ENCODE measurements at places on chromosomes 5 and 9.

GRCh38 chr9:37667706-37668105, 17.0 kb downstream of the FRMPD1 start:
- no peak for DNase-seq

DNA sequence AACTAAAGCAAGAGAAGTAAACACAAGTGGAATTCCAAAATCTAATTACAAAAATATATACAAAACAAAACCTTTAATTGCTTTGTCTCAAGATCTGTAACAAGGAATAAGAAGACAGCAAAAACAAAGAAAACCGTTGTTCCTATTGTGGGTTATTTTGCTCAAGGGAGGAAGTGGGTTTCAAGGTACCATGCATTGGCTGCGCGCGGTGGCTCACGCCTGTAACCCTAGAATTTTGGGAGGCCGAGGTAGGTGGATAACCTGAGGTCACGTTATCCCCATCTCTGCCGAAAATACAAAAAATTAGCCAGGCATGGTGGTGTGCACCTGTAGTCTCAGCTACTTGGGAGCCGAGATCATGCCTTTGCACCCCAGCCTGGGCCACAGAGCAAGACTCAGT, 12.1 kb upstream of the IQGAP2 start:
- DNase-seq = no peak

GRCh38 chr9:36948051-36948450, 86.0 kb downstream of the PAX5 start:
- DNase-seq = no peak

GRCh38 chr5:110441035-110441434, 285.4 kb downstream of the TMEM232 start:
- DNase-seq = no peak

GRCh38 chr5:109452661-109453060, 42.9 kb upstream of the PJA2 start:
- no peak for DNase-seq

- DNase-seq = no peak
Measured at GRCh38 chr5:97134634-97135033, 7.8 kb downstream of the LIX1 start.

DNA sequence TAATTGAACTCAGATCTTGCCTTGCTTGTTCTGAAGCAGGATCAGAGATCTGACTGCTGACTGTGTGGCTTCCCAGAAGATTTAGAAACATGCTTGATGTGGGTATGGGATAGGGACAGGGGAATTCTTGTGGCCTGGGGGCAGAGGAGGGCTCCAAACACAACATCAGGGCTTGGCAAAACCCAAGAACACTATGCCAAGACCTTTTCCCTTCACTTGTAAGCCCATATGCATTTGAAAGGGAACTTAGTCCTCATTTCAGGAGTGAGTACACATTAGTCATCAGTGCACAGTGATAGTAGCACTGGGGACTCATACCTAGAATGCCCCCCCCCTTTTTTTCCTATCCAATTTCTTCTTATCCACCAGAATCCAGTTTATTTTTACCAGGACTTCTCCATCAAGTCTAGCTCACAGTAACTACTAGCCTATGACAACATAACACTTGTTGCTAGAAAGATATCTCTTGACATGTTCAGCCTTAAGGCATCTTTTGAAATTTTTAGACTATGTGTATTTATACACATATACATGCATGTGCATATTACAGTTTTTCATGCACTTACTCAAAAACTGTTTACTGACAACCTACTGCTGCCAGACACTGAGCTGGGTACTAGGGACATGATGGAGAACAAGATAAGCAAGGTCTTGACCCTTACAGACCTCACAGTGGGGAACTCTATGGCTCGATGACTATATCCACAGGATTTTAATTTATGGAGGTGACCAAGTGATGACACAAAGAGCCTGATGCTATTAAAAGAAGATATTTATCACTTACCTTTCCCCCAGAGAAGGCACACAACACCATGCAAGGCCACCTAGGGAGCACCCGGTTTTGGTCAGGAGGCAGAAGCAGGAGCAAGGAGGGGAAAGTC, 158.3 kb upstream of the MAP3K1 start:
- no peak for DNase-seq

- DNase-seq = no peak
Measured at GRCh38 chr5:39100851-39101396, 26.7 kb upstream of the RICTOR start.

- no peak for DNase-seq
Measured at GRCh38 chr5:152356506-152356905, 48.6 kb downstream of the NMUR2 start.

DNA sequence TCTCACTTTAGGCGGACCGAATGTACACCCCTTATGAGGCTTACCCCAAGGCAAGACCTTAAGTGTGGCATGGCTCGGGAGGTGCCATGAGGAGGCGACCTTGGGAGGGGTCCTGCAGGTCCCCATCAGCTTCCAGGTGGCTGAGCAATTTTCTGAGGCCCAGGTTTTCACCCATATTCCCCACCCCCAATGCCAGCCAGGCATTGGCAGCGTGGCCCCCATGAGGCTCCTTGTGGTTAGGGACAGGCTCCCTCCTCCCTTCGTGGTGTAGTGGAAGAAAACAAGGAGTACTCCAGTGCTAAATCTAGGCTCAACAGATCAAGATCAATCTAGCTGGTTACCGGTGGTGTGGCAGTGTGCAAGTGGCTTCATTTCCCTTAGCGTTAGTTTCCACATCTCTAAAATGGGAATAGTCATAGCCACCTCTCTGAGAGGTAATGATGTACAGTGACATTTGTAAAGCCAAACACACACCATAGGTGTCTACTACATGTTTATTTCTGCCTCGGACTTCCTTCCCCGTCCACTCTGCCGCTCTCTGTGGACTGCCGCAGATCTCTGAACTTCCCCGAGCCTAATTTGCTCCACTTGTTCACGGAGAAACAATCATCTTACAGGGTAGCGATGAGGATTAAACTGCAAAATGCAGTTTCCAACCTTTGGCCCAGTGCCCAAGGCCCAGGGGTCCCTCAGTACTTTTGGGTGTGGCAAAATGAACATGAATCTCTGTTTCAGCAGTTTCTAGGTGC, 8.4 kb downstream of the LHX2 start:
- DNase-seq = no peak

DNA sequence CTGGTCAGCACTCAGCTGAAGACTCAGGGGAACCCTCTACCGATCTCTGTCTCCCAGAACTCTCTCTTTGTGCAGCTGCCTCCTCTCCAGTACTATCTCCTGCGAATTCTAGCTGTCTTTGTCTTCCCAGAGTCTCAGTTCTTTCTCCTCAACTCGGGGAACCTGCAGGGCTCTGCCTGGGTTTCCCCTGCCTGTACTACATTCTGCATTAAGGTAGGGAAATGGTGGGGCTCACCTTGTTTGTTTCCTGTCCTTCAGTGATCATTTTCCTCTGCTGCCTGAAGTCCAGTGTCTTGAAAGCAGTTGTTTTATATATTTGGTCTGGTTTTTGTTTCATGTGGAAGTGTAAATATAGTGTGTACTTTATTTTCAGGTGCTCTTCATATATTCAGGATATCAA, 43.1 kb upstream of the IGFBPL1 start:
- no peak for DNase-seq

DNA sequence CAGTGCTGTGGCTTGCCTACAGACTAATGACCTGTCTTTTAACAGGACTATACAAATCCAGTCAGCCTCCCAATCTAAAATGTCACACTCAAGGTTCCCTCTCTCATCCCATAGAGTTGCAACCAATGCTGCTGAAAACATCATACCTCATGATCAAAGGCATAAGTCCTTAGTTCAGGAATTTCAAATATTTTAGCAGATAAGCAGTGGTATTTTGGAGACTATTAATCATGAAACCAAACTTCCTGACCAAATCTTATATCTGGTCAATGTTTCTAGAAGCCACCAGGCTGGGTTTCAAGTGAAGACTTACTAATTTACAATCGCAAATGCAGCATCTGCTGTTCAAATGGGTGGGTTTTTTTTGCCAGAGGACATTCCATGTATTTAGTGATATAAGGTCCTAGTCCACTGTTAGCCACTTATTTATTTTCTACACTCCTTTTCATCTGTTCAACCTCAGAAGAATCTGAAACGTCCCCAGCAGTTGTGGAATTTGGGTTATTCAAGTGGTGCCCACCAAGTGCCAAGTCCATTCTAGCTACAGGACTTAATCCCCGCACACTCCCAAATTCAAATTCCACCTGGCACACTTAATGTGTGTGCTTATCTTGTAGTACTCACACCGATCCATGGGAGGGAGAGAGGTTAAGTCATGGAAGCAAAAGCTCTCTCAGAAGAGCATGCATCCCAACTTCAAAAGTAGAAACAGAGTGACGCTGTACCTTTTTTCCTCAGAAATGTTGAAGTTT, 5.8 kb downstream of the TAS2R1 start:
- DNase-seq = no peak

GRCh38 chr5:1074816-1075554, 36.9 kb downstream of the SLC12A7 start:
- DNase-seq = no peak

GRCh38 chr9:109455391-109455790, 42.7 kb downstream of the PTPN3 start:
- DNase-seq = no peak

DNA sequence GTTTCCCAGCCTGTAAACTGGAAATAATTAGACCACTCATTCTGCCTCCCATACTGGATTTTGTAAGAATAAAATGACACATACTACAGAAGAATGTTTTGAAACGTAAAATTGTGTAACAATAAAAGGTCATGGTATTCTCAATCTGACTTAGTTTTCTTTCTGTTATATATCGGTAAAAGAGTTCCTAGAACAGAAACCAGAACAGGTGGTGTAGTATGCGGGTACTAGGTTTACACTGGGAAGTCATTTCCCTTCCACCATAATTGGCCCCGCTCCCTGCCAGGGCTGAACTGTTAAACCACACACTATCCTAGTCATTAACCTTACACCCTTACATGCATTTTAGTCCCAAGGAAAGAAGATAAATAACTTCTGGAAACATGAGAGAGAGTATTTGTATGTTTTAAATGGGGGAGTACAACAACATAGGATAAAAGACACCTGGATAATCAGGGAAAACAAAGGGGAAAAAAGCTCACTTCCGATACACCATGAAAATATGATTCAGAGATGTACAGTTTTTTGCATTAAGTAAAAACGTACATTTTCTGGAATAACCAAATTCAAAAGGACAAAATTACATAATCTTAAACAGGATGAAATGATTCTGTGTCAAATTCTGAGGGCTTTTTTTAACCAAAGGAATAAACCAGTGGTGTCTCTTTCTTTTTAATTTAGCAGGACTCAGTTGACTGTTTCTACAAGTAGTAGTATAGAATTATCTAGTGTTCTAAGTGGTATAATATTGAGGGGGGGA, 199.7 kb downstream of the GLIS3 start:
- no peak for DNase-seq

GRCh38 chr5:97418462-97418861, 235.4 kb upstream of the RIOK2 start:
- DNase-seq = no peak

DNA sequence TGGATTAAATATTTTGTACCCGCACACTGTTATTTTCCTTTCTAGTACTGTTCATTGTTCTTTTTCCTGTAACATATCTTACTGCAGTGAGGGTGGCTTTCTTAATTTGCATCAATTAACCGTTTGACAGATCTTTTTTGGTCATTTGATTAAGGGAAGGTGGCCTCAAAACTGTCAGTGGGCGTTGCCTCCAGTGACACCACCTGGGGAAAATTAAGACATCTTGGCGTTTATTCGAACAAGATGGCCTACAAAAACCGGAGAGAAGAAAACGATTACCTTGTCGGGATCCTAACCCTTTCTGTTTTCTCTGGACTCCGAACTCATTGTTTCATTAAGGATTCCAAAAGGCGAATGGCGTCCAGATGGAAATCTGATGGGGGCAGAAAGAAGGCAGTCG, 2.0 kb downstream of the BASP1 start:
- DNase-seq = no peak

- DNase-seq = no peak
Measured at GRCh38 chr9:95574866-95575553, 58.2 kb upstream of the PTCH1 start.

DNA sequence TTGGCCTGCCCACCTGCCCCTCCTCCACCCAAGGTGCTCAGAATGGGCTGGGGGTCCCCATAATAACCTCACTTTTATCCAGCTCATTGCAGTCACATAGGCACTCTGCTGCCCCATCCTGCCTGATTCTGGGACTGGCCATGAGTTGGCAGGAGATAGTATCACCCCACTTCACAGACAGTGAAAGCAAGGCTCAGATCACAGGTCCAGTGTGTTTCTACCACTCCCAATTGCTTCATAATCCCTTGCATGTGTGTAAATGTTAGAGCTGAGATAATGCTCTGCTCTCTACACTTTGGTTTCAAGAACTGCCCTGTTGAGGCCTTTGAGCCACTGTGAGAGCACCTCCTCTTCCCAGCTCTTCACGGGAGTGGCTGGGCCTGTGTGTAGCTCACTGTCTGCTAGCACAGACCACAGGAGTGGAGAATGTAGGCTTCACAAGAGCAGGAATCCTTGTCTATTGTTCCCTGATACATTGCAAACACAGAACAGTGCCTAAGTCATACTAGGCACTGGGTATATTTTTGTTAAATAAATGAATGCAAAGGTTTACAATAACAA, 8.4 kb downstream of the PCYOX1L start:
- no peak for DNase-seq

- no peak for DNase-seq
Measured at GRCh38 chr5:179243333-179243732, 101.9 kb downstream of the ADAMTS2 start.

- DNase-seq = no peak
Measured at GRCh38 chr5:169939731-169940130, 40.6 kb downstream of the INSYN2B start.

- no peak for DNase-seq
Measured at GRCh38 chr5:57004800-57005199, 52.9 kb upstream of the MIER3 start.

DNA sequence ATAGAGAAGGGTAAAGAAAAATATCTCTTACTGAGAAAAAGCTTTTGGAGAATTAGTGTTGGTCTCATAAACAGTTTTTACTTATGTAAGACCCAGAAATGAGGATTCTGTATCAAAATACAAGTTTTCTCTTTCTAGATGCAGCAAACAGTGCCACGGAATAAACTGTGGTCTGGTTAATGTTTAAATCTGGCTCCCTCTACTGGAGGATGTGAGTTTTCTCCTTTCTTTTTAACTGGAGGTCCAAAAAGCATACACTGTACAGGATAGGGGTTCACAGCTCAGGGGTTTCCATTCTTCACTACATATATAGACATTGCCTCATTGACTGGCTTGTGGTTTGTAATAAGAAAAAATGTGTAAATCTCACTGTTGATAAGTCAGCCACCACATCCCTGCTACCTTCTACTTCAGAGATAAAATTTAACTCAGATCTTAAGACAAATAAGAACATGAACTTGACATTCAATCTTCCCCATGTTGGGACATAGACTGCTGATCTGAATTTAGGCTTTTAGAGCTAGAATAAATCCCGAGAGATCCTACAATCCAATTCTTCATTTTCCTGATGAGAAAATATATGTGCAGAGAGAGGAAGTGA, 98.9 kb downstream of the CFAP95 start:
- DNase-seq = no peak

All from activated naive CD4-positive, alpha-beta T cell (primary cell).